AG08395 (cell line): ENCODE measurements at places on chromosomes 16 and 17.

GRCh38 chr17:76593384-76593826 is 7.7 kb upstream of the ST6GALNAC2 start:
- DNase-seq = no peak

DNA sequence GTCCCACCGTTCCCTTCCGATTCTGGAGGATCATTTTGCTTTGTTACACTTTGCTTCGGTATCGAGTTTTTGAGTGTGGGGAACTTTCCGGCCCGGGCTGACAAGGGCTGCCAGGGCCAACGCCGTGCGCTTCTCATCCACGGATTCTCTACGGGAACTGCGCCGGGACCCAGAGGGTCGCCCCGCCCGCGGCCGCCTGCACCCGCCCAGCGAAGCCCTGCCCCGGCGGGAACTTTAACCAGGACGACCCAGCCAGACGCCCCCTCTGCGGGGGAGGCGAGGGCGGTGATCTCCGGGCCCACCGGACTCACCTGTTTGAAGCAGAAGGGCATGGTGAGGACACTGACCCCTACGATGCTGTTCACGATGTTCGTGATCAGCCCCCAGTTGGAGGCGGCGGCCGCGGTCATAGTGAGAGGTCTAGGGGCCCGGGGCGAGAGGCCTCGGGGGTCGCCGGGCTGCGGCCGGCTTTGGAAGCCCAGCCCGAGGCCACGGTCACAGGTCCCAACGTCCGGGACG is 536 bp downstream of the SLC38A10 start:
- peak; percentile 51 for DNase-seq

- DNase-seq = no peak
Measured at GRCh38 chr17:28204751-28205150, 114.2 kb upstream of the TMEM97 start.

DNA sequence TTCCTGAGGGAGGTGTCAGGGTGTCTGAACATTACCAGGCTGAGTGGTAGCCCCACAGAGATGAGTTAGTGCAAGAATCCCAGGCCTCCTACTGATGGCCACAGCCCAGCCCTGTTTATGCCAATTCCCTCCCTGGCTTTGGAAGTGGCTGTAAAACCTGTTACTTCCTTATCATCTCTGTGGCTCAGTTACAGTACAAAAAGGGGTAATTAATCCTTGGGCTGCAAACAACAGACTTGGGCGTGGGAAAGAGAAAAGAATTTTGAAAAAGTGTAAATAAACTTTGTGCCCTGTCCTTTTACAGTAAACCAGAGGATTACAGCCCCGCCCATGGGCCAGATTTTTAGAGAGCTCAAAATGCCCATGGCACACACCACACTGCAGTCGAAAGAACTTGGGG is 73.1 kb upstream of the AXIN2 start:
- DNase-seq = no peak

GRCh38 chr16:73000020-73000906 is 47.7 kb downstream of the ZFHX3 start:
- DNase-seq = peak; percentile 32

DNA sequence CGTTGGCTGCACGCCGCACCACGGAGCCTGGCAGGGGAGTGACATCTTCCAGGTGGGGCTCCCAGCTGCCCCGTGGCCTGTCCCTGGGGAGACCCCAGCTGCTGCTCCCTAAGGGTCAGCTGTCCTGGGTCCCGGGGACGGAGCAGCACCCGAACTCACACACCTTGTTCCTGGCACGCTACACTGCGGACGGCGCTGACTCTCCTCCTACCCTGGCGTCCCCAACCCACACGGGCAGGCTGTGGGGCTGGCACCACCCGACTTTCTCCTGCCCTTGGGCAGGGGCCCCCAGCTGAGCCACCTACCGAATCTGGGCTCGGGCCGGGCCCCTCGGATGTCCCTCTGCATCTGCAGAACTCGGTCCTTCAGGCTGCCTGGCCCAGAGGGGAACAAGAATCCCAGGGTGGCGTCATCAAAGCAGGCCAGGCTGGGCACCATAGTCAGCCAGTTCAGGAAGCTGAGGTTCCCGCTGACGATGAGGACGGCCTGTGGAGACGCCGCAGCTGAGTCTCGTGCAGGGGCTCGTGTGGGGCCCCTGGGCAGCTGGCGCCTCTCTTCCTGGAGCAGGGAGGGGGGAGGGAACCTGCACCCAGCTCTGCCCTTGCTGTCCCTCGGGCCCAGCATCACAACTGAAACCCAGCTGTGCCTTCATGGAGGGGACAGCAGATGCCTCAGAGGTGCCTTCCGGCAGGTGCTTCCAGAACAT is 70.5 kb upstream of the GNG13 start:
- DNase-seq = no peak

DNA sequence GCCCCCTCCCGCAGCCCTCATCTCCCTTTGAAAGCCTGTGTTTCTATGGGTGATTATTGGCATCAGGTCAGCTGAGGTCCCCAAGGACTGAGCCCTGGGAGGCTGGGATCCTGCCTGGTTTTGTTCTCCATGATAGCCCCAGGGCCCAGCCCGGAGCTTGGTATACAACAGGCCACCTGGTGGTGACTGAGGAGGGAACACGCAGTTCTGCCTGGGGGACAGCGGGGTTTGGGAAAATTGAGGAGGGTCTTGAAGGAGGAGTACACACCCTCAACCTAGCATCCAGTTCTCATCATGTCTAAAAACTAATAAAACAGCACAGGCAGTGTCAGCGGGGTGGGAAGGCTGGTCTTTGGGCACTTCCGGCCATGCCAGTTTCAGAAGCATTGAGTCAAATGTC is 335.1 kb downstream of the CPPED1 start:
- DNase-seq = no peak

GRCh38 chr17:57281887-57282286 is 25.6 kb downstream of the MSI2 start:
- no peak for DNase-seq

GRCh38 chr17:75555679-75556153 is 30.2 kb downstream of the LLGL2 start:
- no peak for DNase-seq

DNA sequence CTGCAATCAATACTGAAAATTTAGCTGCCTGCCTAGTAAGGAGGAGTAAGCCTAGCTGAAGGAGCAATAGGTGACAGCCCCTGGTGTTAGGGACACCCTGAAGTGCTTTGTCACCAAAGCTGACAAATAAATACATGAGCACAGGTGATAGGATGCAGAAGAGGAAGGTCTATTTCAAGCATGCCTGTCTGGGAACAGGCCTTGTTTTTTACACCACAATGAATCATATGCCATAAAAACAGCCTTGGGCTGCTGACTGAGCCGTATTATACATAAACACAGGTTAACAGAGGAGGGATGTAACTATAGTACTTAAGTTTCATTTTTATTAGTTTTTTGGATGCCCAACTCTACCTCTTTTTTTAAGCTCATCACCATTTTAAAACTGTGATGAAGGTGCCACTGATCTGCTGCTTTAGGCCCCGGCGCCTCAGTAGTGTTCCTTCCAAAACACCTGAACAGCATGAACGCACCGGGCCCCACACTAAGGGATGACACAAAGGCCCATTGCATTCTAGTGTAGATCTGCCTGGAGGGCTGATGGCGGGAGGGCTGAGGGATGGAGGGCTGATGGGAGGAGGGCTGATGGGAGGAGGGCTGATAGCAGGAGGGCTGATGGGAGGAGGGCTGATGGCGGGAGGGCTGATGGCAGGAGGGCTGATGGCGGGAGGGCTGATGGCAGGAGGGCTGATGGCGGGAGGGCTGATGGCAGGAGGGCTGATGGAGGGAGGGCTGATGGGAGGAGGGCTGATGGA is 150.3 kb downstream of the AATF start:
- no peak for DNase-seq

GRCh38 chr16:20865420-20866131 is 34.6 kb downstream of the DCUN1D3 start:
- DNase-seq = peak; percentile 50

DNA sequence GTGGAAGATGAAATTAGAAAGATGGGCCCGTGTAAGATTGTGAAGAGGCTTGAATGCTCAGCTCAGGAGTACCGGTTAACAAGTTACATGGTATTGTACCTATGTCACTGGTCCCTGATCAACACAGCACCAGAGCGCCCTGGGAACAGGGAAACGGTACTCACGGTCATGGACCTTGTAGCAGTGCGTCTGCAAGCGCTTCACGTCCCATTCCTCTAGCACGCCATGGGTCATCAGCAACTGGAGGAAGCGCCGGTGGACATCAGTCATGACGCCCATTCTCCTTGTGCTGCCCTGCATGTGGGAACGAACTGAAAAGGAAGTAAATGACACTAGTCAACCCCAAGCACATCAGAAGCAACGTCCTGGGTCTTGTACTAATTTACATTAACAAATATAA is 11.3 kb downstream of the NSMCE1 start:
- DNase-seq = no peak
